ENCODE measurements at places on chromosomes 1 and 21. TPM values are rescaled to one million over a fixed set of nuclear protein-coding genes. Genes with fewer than 3 reads are reported as not detected.

GRCh38 chr1:160308451-160309184, 23.7 kb upstream of the PEX19 start:
- DNase-seq = no peak

GRCh38 chr1:100721526-100722207, 2.1 kb downstream of the VCAM1 start:
- DNase-seq = peak; percentile 67

Gene PGBD2
- total RNA-seq = 5.9 TPM

Gene ASAP3
- 19.5 TPM for total RNA-seq

Gene MTHFR
- 10.4 TPM for total RNA-seq

- no peak for DNase-seq
Measured at GRCh38 chr1:30462826-30463425, 260.5 kb downstream of the MATN1 start.
